ENCODE measurements at places on chromosomes 5 and 9. TPM values are rescaled to one million over a fixed set of nuclear protein-coding genes. Genes with fewer than 3 reads are reported as not detected.

The GPR150 gene
- not detected for total RNA-seq

The PCDHGA5 gene
- 5.7 TPM for total RNA-seq

The ZFAND5 gene
- 219 TPM for total RNA-seq

The FYB1 gene
- 1.6 TPM for total RNA-seq

The FRMPD1 gene
- total RNA-seq: 0.41 TPM

The PRLR gene
- total RNA-seq: 1.2 TPM

The CCNB1 gene
- 26.5 TPM for total RNA-seq

The CDO1 gene
- total RNA-seq: 53.8 TPM

The CARD6 gene
- 0.82 TPM for total RNA-seq

The CCDC180 gene
- 9.8 TPM for total RNA-seq

The NUTM2F gene
- not detected for total RNA-seq

The ETF1 gene
- 71.7 TPM for total RNA-seq

The SPINK6 gene
- total RNA-seq: not detected

The ABO gene
- total RNA-seq: not detected

The CBY3 gene
- not detected for total RNA-seq

The TMC1 gene
- 0.82 TPM for total RNA-seq

Data from frontal cortex (tissue), 4 donors.